ENCODE measurements at places on chromosomes 13 and 19. TPM values are rescaled to one million over a fixed set of nuclear protein-coding genes. Genes with fewer than 3 reads are reported as not detected.

EDDM13 gene
- total RNA-seq = not detected

CELF5 gene
- not detected for total RNA-seq

CAMSAP3 gene
- 21.8 TPM for total RNA-seq

SHISA2 gene
- total RNA-seq = 1.8 TPM

CACNA1A gene
- total RNA-seq = 6.7 TPM

FFAR1 gene
- 1.6 TPM for total RNA-seq

ARHGAP45 gene
- 13.2 TPM for total RNA-seq

NOVA2 gene
- total RNA-seq = 1.6 TPM

GAPDHS gene
- total RNA-seq = not detected

LRRC4B gene
- 0.26 TPM for total RNA-seq

ANGPTL4 gene
- total RNA-seq = 110 TPM

PRR22 gene
- total RNA-seq = 2.3 TPM

IGFL3 gene
- total RNA-seq = not detected

DNA sequence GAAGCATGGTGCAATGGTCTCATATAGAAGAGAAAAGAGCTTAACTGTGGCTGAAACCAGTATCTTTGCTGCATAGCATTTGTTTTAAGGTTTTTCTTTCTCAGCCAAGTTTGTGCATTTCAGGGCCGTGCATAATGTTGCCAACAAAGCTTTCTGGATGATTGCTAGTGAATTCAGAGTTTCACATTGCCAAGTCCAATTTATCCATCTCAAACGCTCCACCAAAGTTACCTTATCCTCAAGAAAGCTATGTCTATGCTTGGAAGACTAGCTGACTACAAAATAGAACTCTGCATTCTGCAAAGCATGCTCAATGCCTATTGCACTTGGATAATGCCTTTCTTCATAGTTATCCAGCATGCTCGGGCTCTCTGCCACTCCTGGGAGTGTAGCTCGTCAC lies 535.8 kb upstream of the SGCG start:
- no peak for DNase-seq

GRCh38 chr19:13999085-13999484 lies 7.0 kb downstream of the RFX1 start:
- DNase-seq = no peak

DNA sequence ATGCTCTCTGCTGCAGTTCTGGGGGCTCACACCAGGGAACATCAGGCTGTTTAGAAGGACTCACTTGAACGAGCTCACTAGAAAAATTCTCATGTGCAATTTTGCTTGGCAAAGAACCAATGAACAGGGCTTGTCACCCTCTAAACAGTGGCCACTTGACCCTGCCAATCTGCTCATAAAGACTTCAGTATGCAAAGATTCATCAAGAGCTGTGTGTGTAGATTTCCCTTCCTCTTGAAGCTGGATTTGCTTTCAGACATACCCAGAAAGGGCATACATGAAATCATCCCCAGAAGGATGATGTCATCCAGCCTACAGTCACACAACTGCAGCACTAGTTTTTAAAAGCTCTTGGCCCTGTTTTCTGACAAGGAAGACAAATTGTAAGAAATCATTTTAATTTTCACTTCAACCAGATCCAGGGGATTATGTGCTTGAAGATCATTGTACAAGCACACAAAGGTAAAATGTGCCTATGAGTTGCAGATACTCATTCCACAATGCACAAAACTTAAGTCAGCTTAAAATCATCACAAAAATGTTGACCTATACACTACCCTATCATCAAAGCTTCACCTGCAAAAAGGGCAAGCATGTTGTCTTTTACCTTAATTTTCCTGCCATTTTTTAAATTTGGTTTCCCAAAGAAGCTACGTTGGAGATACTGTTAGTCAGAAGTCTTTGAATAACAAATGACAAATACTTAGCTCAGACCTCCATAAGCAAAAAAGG lies 5.2 kb upstream of the STK24 start:
- DNase-seq = no peak

- peak; percentile 99 for DNase-seq
Measured at GRCh38 chr19:46373491-46374359, 26.8 kb downstream of the PPP5C start.

DNA sequence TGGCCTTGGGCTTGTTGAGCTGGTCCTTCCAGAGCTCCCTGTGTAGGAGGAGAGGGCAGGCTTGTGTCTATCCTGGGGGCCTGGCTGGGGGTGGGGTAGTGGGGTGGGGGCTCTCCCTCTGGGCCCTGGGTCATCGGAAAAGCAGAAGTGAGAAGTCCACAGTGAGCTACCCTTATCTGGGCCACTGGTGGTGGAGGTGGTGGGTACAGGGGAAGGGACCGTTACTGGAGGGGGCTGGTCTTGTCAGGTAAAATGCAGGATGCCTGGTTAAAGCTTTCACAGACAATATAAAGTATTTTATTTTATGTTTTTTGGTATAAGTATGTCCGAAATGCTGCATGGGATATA lies 342 bp upstream of the SIGLEC10 start:
- no peak for DNase-seq

- DNase-seq = no peak
Measured at GRCh38 chr13:84380866-84381265, 498.6 kb upstream of the SLITRK1 start.

- no peak for DNase-seq
Measured at GRCh38 chr13:77678691-77679235, 18.7 kb upstream of the SLAIN1 start.

GRCh38 chr19:32104850-32105235 lies 240.6 kb upstream of the ZNF507 start:
- no peak for DNase-seq

DNA sequence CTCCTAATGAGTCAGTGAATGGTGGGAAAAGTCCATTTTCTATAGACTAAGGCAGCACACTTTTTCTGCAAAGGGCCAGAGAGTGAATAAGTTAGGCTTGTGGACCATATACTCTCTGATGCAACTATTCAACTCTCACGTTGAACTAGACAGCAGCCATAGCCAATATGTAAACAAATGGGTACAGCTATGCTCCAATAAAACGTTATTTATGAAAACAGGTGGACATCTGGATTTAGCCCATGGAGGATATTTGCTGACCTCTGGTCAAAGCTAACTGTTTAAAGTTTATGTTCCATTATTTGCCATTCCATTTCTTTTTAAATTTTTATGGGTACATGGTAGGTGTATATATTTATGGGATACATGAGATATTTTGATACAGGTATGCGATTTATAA lies 4.7 kb upstream of the CCDC169 start:
- DNase-seq = no peak

GRCh38 chr19:51002542-51003311 lies 1.3 kb upstream of the KLK8 start:
- no peak for DNase-seq

DNA sequence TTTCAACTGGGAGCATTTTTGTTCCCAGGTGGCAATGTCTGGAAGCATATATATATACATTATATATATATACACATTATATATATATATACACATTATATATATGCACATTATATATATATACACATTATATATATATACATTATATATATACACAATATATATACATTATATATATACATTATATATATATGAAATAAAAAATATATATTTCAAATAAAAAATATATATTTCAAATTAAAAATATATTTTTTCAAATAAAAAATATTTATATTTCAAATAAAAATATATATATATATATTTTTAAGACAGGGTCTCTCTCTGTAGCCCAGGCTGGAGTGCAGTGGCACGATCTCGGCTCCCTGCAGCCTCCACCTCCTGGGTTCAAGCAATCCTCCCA lies 61.5 kb downstream of the ADGRE1 start:
- no peak for DNase-seq

DNA sequence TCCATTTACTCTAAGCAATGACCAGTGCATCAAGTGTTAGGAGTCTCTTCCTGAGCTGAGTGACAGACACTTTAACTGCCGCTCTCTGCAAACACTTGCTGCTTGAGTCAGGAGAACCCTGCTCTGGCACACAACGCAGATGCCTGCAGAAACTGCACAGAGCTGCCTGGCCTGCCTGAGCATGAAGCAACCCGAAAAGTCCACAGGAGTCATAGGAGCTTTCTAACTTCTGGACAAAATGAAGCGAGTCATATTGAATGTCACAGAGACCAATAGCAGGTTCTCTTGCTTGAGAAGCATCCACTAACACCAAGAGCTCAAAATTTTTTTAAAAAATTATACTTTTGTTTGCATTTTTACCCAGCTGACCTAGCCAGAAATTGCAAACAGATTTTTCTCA lies 232.4 kb downstream of the LHFPL6 start:
- DNase-seq = no peak

GRCh38 chr13:25988661-25989060 lies 63.2 kb downstream of the SHISA2 start:
- DNase-seq = no peak

DNA sequence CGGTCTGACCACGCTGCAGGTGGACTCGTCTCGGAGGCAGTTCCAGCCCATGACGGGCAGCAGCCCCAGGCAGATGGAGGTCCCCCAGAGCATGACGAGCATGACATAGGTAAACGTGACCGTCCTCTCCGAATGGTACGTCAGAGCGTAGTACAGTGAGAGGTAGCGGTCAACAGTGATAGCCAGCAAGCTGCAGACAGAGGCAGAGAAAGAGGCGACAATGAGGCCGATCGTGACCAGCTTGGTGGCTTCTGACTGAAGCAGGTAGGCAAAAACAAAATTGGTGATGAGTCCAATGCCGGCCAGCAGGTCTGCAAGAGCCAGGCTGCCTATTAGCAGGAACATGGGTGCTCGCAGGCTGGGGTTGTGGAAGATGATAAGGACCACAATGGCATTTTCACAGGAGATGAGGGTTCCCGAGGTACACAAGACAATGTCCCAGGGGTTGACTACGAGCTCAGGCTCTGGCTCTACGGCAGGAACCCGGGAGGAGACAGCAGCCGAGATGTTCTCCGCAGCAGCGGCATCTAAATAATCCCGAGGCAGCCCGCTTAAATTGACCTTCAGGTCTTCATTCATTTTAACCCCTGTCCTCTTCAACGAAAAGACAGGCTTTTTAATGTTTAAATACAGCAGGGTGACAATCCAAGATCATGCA lies 1.2 kb downstream of the GPR12 start:
- no peak for DNase-seq

DNA sequence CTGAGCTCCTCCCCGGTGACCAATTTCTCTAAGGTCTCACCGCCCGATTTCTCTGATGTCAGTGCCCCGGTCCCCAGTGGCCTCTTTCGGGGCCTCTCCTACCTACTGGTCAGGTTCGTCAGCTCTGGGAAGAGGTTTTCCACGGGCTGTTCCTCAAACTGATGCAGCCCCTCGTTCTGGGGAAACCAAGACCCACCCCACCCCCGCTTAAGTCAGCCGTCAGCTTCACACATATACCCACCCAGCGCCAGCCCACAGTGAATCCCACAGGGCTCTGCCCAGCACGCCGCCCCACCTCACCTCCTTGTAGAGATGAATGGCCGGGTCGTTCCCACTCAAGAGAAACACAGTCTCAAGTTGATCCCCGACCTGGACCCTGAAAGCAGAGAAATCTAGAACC lies 3.4 kb downstream of the KPTN start:
- no peak for DNase-seq

GRCh38 chr13:21413013-21413412 lies 46.1 kb downstream of the ZDHHC20 start:
- no peak for DNase-seq

GRCh38 chr13:110012102-110012739 lies 225.8 kb upstream of the IRS2 start:
- DNase-seq = no peak

- no peak for DNase-seq
Measured at GRCh38 chr13:44346534-44346933, 27.1 kb upstream of the SERP2 start.

DNA sequence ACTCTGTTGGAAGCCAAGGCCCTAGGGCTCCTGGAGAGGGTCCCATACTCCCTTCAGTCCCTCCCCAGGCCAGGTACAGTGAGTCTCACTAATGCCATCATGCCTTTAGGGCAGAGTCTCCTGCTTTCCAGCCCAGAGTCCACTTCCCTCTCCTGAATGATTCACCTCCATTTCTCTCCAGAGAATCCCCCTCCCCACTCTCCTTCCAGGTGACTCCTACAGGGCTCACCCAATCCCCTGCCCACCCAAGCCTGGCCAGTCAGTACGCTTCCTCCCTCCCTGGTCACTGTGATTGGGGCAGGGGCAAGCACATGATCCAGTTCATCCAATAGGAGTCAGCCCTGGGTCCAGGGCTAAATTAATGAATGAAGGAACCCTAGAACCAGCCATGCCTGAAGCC lies 35.0 kb upstream of the PNMA8B start:
- no peak for DNase-seq

DNA sequence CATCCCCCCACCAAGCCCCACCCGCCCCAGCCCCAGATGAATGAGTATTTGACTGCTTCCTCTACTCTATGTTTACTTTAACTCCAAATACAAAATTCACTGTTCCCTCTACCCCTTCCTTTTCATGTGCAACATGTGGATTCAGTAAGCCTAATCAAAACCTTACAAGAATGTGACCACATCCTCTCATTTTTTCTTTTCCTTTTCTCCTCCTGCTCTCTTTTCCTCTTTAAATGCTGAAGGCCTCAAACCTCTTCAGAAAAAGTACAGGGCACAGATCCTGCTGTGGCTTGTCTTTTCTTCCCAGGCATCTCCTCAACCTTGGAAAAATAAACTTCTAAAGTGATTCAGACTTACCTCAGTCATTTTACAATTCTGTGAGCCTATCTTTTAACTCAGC lies 119.0 kb downstream of the MYCBP2 start:
- DNase-seq = no peak

All from body of pancreas (tissue), 4 donors.